ENCODE measurements at places on chromosomes 11 and 22.

DNA sequence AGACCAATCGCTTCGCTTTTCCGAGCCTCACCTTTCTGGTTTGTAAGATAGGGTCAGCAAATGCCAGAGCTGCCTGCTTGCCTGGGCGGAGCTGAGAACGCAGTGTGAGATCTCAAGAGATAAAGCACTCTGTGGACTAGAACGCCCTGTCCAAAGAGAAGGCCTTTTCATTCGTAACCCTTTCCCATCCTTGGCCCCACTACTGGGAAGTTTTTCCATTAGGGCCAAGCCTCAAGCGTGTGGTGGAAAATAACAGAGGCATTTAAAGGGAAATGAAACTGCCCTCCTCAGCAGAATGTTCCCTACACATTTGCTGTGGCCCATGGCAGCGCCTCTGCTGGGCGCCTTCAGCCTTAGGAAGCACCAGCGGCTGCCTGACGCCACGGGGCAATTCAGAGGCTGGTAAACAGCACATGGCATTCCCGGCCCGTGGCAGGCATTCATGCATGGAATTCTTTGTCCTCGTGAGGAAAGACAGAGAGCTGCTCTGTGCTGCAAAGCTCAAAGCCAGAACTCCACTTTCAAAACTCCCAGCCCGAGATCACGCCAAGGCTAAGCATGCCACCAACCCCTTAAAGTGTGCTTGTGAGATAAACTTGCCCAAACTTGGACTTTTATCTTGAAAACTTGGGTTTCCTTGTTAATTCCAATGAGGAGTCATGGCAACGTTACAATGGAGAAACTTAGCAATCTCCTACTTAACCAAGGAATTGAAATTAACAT lies 38.1 kb downstream of the AHNAK start:
- DNase-seq: no peak

- DNase-seq: no peak
Measured at GRCh38 chr22:30127749-30128166, 47.5 kb downstream of the HORMAD2 start.

GRCh38 chr11:107736546-107736945 lies 24.7 kb upstream of the SLN start:
- no peak for DNase-seq

DNA sequence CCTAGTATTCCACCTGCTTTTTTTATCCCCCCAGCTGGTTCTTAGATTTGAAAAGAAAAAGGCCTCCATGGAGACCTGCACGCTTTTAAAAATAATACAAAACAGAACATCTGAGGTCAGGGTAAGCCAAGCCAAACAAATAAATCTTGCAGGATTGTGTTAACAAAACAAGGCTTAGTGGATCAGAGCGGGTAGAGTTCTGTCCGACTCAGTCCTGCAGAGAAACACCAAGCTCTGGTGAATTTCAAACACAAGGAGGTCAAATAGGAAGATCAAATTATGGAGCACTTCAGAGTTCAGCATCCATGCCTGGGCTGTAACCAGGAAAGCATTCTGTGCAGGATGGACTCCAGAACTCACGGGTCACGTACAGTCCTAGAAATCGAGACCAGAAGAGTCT lies 86.9 kb downstream of the SYN3 start:
- DNase-seq: no peak

DNA sequence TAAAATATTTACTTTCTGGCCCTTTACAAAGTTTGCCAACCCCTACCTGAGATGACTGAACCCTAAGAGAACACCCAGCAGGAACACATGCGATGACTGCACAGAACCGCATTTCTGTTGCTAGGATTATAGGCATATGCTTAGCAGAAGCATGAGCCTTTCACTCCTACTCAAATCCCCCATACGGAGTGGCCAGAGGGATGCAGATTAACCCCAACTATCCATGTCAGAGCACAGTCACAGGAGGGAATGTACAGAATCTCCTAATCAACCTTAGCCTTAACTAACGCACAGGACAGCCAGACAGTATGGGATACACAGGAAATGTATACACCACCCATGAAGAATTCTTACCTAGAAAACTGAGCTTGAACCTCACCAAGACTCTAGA lies 6.2 kb downstream of the HPS4 start:
- no peak for DNase-seq

DNA sequence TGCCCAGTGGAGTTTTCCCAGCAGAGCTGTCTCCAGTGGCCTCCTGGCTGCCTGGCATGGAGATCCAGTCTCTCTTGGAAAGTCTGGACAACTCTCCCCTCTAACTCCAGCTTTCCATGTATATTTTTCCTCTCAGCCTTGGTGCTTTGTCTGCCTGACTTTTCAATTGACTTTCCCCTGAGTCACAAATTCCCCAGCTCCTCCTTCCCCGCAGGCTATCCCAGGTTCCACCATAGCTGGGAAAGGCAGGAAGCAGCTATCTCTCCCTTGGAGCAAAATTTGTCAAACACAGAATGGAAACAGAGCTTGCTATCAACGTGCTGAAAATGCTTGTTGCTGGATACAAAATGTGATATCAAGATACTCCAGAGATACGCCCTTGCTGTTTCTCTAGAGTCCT lies 384.8 kb downstream of the TMEM135 start:
- DNase-seq: no peak

GRCh38 chr11:127035824-127036223 lies 35.3 kb upstream of the KIRREL3 start:
- no peak for DNase-seq
